ENCODE measurements at places on chromosomes 3 and 15.

DNA sequence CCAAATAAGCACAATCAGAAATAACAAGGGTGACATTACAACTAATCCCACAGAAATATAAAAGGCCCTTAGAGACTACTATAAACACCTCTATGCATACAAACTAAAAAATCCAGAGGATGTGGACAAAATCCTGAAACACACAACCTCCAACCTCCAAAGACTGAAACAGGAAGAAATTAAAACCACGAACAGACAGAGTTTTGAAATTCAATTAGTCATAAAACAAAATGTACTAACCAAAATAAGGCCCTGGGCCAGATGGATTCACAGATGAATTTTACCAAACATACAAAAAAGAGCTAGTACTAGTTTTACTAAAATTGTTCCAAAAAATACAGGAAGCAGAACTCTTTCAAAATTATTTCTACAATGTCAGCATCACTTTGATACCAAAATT is 1043.6 kb downstream of the DIPK2A start:
- DNase-seq: no peak

DNA sequence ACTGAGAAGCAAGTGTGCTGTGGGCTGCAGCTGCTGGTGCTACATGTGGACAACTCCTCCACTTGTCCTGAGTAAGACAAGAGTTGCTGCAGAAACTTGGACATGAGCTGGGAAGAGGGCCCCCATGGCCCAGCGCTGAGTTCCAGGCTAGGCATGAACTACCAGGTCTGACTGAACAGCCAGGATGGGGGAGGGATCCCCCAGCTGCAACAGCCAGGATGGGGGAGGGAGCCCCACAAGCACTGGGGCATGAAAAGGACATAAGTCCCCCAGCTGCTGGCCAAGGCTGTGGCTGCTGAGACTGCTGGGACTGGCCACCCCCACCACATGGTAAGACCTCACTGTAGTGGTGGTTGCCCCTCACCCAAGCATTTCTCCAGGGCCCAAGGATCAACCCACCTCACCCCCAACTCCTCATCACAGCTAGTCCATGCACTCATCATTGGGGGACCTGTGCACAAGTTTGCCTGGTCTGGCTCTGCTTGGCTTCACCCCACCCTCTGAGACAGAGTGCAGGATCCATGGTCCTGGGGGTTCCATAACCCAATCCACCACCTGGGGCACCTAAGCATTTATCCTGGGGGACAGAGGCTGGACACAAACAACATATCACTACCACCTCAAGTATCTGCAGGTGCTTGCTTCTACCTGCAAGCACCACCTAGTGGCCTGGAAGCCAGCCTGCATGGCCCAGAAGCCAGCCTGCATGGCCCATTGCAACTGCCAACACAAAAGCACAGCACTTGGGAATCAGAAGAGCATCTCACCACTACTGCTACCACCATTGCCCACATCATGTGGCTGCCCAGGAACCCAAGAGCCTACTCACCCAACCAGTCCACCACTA is 84.5 kb upstream of the STT3B start:
- DNase-seq: no peak

DNA sequence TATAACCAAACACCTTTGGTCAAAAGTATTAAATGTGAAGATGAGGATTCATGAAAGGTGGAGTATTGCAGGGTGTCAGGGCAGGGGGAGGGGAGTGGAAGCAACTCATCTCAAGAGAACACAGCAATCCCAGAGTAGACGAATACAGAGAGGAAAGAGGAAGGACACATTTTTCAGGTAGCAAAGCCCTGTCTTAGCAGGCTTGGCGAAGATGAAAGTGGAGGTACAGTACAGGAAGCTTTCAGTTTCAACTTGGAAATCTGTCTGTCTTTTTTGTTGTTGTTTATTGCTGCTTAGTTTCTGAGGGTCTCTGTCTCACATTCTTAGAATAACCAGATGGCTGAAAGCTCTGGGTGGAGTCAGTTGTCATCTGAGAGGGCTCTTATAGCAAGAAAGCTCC is 80.8 kb upstream of the GPR149 start:
- DNase-seq: no peak

DNA sequence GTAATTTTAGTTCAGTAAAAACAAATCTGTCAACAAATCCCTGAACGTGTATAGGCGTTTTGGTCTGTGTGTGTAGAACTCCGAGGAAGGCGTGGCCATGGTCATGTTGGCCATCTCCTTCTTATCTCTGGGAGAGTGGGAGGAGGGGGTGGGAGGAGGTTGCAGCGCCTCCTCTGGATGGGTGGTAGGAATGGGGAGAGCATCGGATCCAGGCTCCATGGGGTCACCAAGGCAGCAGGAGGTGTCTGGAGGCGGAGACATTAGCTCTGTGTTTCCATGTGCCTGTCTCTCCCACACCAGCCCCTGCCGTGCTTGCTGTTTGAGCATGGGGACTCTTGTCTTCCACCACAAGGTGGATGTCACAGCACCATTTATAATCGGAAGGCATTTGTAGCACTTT is 34.5 kb upstream of the TRPM1 start:
- no peak for DNase-seq

DNA sequence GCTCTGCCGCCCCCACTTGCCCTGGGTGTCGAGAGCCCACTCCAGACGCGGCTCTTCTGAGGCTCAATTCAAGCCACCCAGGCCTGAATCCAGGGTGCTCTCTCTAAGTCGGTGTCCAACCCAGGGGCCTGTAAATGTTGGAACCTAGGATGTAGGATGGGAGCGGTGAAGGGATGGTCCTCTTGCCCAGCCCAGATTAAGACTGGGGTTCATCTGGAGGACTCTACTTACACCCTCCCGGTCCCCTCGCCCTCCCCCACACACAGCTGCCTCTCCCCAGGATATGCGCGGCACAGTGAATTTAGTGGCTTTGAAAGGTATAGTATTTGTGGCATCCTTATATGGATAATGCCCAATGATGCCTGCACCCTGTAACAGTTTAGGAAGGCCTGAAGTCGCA is 822 bp upstream of the FBN1 start:
- no peak for DNase-seq

- no peak for DNase-seq
Measured at GRCh38 chr3:46261926-46262594, 19.8 kb downstream of the CCR3 start.

DNA sequence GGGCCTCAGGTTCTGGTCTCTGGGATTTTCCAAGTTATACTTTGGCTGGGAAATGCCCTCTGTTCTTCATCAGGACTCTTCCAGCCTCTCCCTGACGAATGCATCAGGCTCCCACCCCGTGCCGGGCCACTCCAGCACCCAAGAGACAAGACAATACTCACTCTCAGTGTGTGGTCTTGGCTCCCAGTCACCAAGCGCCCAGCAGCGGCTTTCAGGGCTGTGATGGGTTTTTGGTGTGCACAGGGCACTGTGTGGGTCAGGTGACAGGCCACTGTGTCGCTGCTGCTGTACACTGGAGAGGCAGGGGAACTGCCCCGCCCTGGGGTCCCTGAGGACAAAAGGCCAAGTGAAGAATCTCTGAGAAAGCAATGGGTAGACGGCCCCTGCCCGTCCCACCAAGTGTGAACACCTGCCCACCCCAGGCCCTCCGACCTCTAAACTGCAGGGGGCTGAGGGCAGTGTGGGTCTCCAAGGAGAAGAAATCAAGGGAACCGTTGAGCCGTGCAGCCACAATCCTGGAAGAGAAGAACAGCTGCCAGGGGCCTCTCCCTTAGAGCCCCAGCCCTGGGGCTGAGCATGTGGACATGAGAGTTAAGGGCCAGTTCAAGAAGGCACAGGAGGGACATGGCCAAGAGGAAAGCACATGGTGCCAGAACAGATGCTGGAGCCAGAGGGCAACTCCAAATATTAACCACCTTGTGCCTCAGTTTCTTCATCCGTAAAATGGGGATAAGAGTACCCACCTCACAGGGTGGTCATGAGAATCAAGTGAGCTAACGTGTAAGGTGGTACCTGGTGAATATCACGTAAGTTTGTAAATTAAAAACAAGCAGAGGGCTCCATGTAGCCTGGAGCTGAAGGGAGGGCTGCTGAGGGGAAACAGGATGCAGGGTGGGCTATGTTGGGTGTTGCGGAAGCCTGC is 34.1 kb downstream of the PTPN23 start:
- no peak for DNase-seq

DNA sequence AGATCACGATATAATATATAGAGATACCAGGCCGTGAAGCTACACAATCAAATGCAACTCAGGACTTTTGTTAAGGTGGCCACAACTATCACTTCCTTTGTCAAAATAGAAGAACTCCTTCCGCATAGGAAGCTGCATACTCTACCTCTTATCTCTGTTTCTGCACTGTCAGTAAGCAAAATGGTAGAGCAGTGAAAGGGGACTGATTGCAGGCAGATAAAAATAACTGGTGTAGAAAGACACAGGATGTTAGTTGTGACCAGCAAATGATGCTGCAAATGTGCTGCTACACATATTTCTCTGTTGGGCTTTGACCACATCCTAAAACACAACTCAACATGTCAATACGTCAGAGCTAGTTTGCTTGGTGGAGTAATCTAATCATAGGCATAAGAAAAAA is 16.3 kb upstream of the TRAT1 start:
- no peak for DNase-seq

- no peak for DNase-seq
Measured at GRCh38 chr3:76096036-76096435, 310.7 kb upstream of the ZNF717 start.

DNA sequence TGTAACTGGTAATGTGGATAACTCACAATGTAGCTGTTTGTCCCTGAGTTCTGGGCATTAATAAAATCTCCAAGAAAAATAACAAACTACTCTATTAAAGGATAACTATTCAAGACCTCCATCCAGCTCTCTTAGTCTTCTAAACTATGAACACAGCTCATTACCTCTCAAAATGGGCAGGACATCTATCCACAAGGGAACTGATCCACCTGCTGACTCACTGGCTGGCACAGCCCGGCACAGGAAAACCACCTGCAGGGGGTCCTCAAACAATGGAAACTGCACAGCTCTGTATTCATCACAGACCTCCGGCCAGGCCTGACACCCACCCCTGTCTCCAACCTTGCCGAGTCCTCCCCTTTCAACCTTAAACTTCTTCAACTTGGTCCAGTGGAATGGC is 255.4 kb downstream of the TJP1 start:
- DNase-seq: no peak

- no peak for DNase-seq
Measured at GRCh38 chr3:111639316-111639715, 44.2 kb upstream of the ZBED2 start.

- DNase-seq: no peak
Measured at GRCh38 chr3:52865994-52866393, 31.2 kb upstream of the MUSTN1 start.

GRCh38 chr15:51227940-51228732 is 110.3 kb downstream of the CYP19A1 start:
- peak; percentile 52 for DNase-seq

GRCh38 chr15:48058371-48058770 is 62.4 kb upstream of the SLC24A5 start:
- no peak for DNase-seq

GRCh38 chr3:71600646-71601288 is 17.2 kb upstream of the FOXP1 start:
- DNase-seq: no peak

- no peak for DNase-seq
Measured at GRCh38 chr3:192840143-192840836, 77.4 kb downstream of the MB21D2 start.

GRCh38 chr3:175743733-175744400 is 884.7 kb downstream of the NAALADL2 start:
- DNase-seq: peak; percentile 31

DNA sequence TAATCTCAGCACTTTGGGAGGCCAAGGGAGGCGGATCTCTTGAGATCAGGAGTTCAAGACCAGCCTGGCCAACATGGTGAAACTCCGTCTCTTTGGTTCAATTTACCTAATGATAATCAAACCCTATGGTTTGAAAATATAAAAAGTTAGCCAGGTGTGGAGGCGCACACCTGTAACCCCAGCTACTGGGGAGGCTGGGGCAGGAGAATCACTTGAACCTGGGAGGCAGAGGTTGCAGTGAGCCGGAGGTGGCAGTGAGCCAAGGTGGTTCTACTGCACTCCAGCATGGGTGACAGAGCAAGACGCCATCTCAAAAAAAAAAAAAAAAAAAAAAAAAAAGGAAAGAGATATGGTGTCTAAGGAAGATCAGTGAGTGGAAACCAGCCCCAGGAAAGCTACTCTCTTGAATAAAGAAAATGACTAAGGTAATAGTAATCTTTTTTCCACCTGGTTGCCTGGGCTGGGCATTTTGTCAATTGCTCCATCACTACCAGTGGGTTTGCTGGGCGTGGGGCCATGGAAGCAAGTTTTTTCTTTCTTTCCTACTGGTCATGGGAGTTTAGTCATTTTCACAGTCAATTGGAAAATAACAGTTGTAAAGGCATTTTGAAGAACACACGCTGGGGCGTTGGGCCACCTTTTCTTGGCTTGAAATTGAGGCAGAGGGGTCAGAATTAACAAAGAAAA is 387.6 kb upstream of the RGMA start:
- no peak for DNase-seq

DNA sequence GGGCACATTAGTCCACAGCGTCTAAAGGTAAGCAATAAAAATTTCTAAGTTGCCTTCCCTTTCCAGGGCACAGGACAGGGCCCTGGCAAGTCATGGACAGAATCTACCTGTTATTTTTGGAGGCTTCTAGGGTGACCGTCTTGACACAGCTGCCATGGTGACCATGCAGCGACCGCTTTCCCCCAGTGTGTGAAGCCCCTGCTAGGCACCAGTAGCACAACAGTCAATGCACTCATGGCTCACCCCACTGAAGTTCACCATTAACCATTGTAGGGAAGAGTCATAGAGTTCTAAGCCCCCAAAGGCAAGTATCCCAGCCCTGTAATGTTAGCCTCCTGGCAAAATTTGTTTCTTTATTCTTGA is 43.8 kb upstream of the SLCO2A1 start:
- no peak for DNase-seq

- DNase-seq: peak; percentile 92
Measured at GRCh38 chr3:123749711-123750110, 134.4 kb downstream of the MYLK start.

- DNase-seq: no peak
Measured at GRCh38 chr15:65901336-65901735, 32.0 kb downstream of the RAB11A start.

GRCh38 chr3:137514853-137515252 is 249.3 kb upstream of the SOX14 start:
- no peak for DNase-seq

- no peak for DNase-seq
Measured at GRCh38 chr15:41523097-41523496, 9.5 kb upstream of the LTK start.

GRCh38 chr3:107220538-107220937 is 156.7 kb upstream of the CCDC54 start:
- DNase-seq: no peak
